ENCODE measurements at places on chromosomes 3 and 15.

DNA sequence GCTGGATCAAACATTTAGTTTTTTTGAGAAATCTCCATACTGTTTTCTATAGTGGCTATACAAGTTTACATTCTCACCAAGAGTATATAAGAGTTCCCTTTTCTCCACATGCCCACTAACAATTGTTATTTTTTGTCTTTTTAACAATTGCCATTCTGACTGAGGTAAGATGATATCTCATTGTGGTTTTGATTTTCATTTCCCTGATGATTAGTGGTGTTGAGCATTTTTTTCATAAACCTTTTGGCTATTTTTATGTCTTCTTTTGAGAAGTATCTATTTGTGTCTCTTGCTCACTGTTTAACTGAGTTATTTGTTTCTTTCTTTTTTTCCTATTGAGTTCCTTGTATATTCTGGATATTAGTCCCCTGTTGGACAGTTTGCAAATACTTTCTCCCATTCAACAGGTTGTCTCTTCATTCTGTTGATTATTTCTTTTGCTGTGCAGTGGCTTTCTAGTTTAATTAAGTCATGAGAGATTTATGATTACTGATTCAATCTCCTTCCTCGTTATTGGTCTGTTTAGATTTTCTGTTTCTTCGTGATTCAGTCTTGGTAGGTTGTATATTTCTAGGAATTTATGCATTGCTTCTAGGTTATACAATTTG is 6.7 kb upstream of the RNF13 start:
- no peak for DNase-seq

DNA sequence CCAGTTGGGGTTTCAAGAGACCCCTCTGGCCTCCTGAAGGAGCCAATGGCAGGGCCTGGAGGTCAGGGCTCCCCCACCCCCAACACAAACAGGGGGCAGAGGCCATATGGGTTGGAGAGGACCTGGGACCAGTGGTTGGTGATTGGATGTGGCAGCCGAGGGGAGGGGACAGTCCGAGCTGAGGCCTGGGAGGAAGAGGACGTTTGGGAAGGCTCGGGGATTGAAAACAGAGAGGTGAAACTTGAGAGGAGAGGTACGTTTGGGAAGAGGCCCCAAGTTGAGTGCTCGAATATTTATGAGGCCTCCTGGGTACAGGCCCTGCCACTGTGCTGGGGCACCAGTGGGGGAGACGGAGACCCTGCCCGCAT is 53.7 kb downstream of the DNAJB8 start:
- no peak for DNase-seq

- DNase-seq: peak; percentile 95
Measured at GRCh38 chr15:44426975-44427755, at the start of gene CTDSPL2. Gene CTDSPL2, plus strand, starts transcription at chr15:44427629. Its CDS starts 31,386 bp downstream, at chr15:44459015.

DNA sequence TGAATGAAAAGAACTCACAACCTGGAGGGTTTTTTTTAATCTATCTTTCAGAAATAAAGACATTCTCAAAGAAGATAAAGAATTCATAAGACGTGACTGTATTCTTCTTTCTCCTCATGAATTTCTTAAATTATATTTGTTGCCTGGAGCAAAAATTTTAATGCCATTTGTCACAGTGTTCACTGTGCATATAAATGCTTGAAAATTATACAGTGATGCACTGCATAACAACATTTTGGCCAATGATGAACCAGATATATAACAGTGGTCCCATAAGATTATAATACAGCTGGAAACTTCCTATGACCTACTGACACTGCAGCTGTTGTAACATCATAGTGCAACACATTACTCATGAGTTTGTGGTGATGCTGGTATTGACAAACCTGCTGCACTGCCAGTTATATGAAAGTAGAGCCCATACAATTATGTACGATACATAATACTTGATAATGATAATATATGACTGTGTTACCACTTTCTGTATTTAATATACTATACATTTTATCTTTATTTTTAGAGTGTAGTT is 67.3 kb downstream of the P2RY1 start:
- no peak for DNase-seq

- no peak for DNase-seq
Measured at GRCh38 chr3:142027735-142028134, 121.6 kb downstream of the TFDP2 start.

GRCh38 chr3:50550079-50550736 is 17.3 kb downstream of the C3orf18 start:
- peak; percentile 8 for DNase-seq

DNA sequence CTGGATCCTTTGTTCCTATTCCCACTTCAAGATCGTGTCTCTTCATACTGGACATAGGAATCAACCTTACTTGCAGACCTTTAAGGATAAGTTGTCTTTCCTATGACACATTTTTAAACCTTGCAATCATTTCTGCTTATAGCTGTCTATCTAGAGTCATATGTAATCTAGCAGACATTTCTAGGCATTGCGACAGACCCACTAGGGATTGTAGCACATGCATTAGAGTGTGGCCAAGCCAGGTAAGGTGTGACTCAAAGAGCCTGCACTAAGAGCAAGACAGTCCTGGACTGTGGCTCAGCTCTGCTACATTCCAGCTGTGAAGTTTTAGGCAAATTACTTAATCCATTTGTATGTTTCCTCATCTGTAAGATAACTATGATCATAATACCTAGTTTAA is 38.8 kb upstream of the BFSP2 start:
- DNase-seq: no peak

DNA sequence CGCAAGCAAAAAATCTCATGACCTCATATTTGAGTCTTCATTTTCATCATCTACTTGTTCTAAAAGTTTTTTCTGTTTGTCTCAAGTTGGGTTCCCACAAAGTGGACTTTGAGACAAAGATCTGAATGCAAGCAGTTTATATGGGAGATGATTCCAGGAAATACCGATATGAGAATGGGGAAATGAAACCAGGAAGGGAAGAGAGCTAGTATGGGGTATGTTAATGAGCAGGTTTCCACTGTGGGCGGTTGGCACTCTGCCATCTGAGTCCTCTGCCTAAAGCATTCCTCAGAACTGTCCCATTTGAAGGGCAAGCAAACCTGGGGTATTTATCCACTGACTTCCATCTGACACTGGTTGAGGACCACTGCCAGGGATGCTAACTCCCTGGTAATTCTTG is 8.8 kb downstream of the ADPRH start:
- no peak for DNase-seq

DNA sequence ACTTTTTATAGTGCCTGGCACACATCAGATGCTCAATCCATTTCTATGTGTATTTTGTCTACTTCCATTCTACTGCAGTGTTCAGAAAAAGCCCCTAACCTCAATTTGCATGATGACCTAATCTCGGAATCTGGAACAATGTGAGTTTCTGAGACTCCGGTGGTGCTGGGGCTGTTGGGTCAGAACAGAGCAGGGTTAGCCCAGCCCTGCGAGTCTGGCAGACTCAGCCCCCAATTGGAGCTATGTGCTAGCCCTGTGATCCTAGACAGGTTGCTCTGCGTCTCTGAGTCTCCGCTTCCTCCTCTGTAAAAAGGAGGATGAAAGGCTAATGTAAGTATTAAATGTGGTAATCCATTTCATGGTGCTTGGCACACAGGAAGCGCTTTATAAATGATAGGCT is 95.0 kb upstream of the ICE2 start:
- no peak for DNase-seq

GRCh38 chr15:74213858-74214284 is 11.3 kb upstream of the STRA6 start:
- DNase-seq: no peak

DNA sequence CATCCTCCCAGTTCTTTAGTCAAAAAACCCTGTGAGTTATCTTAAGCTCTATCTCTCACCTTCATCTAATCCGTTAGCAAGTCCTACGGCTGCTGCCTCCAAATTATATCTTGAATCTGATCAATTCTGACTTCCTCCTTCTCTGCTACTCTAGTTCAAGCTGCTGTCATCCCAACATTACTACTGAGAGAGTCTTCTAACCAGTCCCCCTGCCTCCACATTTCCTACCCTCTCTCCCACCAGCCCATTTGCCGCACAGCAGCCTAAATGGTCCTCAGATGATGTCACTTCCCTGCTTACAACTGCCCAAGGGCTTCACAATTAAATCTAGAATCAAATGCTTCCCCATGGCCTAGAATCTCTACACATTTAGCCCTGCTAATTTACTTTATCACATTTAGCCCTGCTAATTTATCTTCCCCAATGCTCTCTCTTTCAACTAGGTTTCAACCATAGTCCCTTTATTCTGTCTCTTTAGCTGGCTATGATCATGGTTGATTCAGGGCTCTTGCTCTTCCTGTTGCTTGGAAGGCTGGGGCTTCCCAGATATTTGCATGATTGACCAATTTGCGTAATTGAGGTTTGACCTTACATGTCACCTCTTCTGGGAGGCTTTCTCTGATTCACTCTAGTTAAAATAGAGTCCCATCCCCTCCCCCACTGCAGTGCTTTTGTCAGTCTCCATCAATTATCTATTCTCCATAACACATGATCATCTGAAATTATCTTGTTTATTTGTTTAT is 11.0 kb upstream of the ARL14 start:
- DNase-seq: no peak

- no peak for DNase-seq
Measured at GRCh38 chr3:178159691-178160220, 376.5 kb upstream of the KCNMB2 start.

DNA sequence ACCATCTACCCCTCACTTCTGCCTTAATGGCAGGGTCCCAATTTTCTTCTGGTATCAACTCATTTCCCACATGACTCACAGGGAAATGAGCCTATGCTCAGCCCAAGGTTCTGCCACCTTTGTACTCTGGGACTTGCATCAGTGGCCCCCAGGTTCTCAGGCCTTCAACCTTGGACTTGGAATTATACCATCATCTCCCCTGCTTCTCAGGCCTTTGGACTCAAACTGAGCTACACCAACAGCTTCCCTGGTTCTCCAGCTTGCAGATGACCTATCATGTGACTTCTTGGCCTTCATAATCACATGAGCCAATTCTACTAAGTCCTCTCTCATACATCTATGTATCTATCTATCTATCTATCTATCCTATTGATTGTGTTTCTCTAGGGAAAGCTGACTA is 149.5 kb downstream of the PLCH1 start:
- no peak for DNase-seq

- DNase-seq: no peak
Measured at GRCh38 chr3:14224895-14225294, 46.3 kb downstream of the LSM3 start.

DNA sequence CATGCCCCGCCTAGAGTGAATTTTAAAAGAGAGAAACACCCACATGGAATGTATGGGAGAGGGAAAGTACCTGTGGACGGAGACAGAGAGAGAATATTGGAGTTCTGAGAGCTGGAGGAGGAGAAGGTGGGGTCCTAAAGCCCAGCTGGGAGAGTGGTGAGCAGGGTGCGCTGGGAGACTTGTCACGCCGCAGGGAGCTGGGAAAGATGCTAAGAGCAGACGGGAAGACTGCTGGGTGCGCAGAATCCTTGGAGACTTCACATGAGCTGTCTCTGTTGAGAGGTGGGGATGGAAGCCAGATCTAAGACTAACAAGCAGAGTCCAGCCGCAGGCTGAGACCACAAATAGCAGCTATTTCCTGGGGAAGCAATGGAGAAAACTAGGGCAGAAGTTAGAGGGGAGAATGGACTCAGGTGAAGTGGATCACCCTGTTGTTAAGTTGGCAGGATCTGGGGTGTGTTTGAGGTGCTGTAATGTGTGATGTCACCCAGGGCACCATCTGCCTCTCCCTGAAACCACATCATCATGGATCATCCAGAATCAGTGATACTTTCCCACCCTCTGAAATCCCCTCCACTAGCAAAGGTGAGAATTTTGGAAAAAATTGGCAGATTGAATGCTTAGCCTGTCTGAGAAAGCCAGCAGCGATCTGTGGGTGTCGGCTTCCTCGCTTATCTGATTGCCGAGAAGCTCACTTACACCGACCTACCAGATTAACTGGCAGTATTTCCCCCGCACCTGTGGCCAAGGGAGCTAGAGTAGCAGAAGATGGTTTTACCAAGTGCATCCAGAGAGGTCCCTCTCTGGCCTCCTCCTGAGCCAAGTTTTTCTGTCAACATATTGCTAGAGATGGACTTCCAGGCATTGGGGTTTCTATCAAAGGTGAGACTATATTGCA is 174.8 kb upstream of the BHLHE40 start:
- no peak for DNase-seq

GRCh38 chr3:84125760-84126159 is 833.0 kb upstream of the CADM2 start:
- no peak for DNase-seq

GRCh38 chr15:89171136-89172072 is 50.0 kb downstream of the RLBP1 start:
- DNase-seq: no peak

- no peak for DNase-seq
Measured at GRCh38 chr3:129656659-129657247, 50.3 kb upstream of the PLXND1 start.

GRCh38 chr3:64684715-64685261 is 3.0 kb downstream of the ADAMTS9 start:
- no peak for DNase-seq

GRCh38 chr15:97903971-97904572 is 56.4 kb upstream of the ARRDC4 start:
- DNase-seq: no peak

- DNase-seq: no peak
Measured at GRCh38 chr3:107589454-107589853, 66.7 kb downstream of the BBX start.

All from cerebellar nuclear complex (tissue), 1 donor.